ENCODE measurements at places on chromosomes 2 and 18.

DNA sequence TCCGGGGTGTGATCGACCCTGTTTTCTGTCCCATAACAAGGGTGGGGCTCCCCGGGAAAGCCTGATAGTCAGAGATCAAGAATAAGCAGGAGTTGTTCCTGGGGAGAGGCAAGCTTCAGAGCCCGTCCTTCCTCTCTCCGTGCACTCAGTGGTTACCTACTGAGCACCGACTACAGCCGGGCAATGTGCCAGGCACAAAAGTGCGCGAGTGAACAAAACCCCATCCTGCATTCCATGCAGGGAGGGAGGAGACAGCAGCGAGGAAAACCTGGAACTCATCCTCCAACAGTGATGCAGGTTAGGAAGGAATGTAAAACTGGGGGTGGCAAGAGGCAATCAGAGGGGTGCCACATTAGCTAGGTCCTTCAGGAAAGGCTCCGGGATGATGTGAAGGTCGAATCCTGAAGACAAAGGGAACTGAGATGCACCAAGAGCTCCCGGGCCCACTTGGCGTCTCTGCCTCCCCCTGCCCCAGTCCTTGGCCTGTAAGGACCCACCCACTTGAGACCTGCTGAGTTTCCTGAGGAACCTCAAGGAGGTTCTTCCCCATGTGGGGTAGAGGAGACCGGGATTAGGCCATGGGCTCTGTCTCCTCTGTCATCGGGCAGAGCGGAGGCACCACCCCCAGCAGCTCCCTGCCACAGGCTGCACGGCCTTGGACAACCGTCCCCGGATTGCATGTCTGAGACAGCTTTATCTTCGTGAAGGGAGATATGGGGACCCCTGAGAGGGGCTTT is 198.2 kb downstream of the NDUFA10 start:
- DNase-seq: no peak

DNA sequence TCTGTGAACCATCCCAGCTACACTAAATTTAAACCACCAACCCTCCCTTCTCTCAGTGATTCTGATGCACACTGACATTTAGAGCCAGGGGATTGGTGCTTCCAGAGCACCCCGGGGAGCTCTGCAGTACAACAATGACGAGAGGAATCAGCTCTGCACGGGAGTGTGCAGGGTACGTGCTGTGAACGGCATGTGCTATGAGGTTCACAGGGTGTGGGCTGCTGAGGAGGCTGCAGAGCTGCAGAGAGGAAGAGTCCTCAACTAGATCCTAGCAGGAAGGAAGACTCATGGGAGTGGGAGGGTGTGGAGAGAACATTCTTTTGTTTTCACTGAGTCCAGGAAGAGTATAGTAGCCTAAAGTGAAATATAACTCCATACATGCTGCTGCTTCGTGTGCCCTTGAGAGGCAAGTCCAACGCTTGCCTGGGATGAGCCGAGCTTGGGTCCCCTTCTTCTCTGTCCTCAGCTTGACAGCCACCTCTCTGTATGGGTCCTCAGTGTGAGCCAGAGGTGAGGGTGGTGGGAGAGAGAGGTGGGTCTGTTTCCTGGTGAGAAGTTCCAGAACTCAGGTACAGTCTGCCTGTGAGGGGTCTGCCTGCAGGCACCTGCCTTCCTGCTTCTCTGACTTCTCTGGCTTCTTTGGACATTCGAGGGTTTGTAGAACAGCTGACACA is 118.8 kb downstream of the CTIF start:
- no peak for DNase-seq

DNA sequence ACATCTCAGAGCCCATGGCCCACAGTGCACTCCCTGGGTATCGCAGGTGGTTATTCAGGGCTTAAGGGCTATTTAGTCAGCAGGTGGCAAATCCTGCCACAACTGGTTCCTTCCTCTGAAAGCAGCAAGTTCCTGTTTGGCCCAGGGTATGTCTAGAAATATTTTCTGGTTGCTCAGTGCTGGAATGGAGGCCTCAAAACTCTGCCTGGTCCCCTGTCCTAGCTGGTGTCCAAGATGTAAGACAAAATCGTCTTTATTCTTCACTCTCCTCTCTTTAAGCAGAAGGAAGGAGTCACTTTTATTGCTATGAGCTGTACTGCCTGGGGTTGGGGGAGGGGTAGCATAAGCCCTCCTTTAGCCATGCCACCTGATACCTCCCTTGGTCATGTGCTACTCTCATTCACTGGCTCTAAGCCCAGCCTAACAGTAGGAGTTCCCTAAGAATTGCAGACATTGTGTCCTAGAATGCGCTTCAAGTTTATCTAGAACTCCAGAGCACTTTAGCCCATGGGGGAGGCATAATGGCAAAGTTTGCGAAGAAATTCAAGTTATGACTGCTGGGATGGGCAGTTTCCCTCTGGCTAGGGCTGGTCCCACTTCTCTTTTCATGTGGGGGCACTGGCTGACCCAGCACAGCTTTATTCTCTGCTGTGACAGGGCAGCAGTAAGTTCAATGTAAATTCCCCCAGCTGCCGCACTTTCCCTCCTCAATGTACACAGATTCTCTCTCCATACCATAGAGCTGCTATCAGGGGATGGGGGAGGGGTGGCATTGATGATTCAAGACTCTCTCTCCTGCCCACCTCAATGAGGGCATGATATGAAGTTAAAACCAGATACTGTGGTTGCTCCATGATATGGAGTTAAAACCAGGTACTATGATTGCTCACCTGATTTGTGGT is 27.1 kb upstream of the CWC22 start:
- no peak for DNase-seq

DNA sequence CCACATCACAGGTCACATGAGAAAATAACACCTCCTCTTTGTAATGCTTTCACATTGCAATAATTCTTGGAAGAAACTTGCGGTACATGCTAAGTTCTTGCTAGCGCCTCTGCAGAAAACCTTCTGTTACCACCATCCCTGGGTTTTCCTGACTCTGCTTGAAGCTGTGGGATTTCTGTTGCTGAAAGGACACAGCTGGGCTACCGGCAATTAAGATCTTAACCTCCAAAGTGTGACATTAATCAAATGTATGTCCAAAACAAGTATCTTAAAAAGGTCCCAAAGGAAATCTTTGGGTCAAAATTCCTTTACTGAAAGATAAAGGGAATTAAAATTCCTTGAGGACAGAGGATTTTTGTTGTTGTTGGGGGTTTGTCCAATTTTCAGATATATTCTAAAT is 7.5 kb downstream of the CCBE1 start:
- no peak for DNase-seq

- no peak for DNase-seq
Observed at GRCh38 chr2:16678964-16679363, 13.3 kb upstream of the CYRIA start.
